ENCODE measurements at places on chromosomes 2 and 18.

DNA sequence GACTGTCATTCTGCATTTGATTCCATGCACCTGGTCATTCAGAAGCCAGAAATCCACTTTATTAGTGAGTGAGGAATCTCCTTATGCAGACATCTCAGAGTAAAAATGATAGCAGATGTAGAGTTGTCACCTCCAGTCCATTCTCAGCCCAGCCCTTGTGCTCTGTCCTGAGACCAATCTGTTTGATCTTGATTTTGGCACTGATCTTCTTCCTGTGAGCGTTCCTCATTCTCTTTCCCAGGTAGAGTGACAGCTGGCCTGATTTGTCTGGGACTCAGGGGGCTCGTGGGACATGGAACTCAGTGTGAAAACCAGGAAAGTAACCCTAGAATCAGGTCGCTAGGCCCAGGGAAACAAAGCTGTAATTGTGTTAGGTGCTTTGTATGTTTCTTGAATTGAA, 8.9 kb downstream of the ARHGAP25 start:
- DNase-seq: no peak

- no peak for DNase-seq
Observed at GRCh38 chr2:46353509-46353908, 56.3 kb downstream of the EPAS1 start.

- no peak for DNase-seq
Observed at GRCh38 chr2:218263817-218264641, 3.2 kb downstream of the GPBAR1 start.

DNA sequence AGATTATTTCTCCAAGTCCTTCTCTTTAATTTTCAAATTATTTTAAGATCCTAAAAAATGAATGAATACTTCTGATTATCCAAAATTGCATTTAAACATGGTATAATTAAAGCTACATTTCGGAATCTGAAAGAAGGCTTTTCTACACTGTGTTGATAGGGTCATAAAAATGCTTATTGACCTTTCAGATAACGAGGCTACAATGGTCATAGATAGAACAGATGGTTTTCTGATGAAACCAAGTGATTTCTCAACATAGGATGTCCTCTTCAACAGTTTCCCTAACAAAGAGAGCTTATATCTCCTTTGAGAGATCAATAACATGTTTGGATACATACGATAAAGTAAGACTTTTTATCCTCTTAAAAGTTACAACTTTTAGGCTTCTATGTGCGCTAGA, 201.1 kb downstream of the PTH2R start:
- DNase-seq: no peak

GRCh38 chr2:199329466-199329865, 128.3 kb downstream of the SATB2 start:
- no peak for DNase-seq

DNA sequence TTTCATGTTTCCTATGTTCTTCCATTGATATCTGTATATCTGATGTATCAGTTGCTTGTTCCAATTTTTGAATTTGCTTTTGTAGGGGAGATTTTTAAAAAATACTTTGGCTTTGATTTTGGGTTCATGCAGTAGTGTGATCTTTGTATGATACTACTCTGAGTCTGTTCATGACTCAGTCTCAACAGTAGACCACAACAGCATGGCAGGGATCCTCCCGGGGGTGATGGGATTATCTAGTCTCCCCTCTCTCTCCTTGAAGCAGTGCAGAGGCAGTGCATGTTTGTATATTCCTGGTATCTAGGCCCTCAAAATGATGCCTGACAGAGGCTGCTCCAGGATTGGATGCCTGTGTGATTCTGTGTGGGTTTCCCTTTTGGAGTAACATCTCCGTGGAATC, 55.3 kb downstream of the G6PC2 start:
- no peak for DNase-seq

Data from esophagus muscularis mucosa (tissue), 4 donors.